ENCODE measurements at places on chromosomes 5 and 9.

- DNase-seq = no peak
These were observed 89.7 kb upstream of the PARP8 start for GRCh38 chr5:50576686-50577256.

- DNase-seq = no peak
These were observed 214.4 kb downstream of the SEMA6A start for GRCh38 chr5:116360008-116360853.

DNA sequence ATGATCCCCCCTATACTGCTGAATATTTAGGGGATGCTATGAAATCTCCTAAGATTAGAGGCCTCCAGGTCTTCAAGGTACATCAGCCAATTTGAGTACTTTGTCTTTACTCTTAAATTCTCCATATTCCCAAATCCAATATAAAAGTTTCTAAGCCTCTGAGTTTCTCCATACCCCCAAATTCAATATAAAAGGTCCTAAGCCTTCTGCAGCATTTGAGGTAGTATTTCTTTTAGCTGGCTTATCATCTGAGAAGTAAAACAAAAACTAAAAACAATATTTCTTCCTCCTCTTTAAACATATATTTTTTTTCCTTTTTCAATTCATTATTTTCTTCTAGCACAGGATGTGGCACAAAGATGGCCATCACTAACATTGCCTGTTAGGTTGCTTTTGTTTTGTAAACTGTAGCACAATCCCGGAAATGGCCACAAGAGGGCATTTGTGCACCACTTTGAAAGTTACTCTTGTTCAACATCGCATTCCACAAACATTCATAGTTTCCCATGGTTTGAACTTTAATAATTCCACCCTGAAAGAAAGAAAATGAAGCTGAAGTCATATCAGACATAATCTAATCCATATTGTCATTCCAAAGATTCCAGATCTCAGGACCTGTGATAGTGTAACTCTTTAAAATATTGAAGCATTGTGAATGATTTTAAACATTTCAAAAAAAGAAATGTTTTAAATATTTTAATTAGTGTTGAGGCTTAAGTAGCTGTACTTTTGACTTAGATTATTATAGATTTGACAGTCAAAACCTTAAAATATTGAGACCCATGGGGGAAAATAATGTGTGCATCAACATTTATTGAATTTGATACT lies 21.0 kb upstream of the SCGB3A2 start:
- peak; percentile 56 for DNase-seq

DNA sequence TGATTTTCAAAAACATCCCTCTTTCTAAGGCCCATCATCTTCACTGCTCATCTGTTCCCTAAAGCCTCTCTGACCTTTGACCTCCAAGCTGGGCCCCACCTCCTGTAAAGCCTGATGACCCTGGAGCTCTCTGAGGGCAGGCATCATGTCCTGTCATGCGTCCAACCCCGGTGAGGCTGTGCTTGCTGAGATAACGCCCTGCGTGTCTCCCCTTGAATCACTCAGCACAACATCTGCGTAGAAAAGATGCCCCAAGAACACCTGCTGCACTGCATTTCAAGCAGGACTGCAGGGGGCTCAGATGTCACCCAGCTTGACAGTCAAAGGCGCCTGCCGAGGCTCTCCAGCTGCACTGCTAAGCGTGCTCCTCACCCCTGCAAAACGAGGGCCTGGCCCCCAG lies 78.0 kb downstream of the OTULIN start:
- no peak for DNase-seq

- peak; percentile 53 for DNase-seq
These were observed 168.5 kb upstream of the FER start for GRCh38 chr5:108579236-108579635.

GRCh38 chr5:169696621-169697510 lies 59.8 kb downstream of the DOCK2 start:
- DNase-seq = no peak

DNA sequence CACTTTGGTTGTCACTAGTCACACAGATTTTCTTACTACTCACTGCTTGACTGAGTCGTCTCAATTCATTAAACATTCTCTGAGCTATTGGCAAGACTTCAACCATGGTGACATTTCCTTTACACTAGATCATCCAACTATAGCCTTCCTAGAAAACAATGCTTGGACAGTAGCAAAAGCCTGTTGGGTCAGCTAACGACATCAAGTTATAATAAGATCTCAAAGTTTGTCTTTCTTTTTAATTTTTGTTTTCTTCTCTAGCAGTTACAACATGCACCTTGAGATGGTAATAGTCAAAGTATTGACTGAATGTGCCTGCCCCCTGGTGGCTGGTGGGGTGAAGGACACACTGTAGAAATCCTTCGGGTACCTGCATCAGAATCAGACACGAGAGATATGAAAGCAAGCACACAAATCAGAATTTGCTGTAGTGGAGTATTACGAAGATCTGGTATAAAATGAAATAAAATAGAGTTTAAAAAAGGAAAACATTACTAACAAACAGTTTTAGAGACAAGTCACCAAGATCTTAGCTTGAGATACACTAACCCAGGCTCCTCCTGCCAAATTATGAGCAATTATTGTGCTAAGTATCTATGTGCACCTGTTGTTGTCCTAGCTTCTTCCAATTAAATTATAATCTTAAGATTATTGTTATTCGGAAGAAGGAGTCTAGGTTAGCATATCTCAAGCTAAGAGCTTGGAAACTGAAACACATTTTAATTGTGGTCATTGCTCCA lies 81.2 kb downstream of the ARL15 start:
- DNase-seq = peak; percentile 61

DNA sequence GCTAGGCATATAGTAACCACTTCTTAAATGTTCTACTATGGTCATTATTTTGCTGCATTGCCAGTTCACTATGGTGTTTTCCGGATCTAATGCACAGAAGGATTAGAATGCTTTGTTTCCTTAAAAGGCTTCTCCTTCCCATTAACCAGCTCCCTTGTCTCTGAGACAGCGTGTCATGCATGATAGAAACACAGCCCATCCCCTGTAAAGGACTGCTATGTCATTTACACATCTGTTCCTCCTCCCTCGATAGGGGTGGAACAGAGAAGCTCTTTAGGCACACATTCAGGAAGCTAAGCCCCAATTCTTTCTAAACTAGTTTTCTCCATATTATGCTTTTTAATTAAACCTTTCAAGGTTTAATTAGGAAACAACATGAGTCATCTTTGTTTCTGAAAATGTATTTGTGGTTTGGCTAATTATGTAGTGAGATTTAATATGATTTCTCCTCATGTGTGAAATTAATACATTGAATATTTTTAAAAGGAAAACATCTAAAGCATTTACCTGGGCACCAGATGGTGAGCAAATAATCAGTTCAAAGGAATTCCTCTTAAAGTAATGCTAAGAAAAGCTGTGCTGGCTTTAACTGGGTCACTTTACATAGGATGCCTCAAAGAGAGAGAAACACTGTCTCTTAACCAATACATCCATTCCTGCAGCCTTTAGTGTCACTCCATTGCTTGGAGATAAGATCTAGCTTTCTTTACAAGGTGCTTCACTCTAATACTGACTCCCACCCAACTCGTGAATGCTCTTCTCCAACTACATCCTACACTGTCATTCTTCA lies 133.3 kb upstream of the PPP1R2B start:
- DNase-seq = no peak

DNA sequence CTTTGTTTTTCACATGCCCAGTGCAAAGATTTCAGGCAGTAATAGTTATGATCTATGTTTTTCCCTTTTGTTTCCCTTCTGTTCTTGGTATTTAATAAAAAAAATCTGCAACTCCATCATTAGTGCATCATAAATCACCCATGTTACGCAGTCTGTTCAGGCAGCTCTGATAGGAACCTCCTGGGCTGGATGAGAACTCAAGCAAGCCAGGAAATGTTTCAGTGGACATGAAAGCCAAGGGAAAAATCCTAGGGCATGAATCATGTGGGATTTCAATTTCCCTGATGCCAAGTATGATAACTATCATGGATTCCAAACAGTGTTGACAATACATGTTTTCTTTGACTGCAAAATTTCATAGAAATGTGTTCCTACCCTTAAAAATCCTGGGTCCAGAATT lies 119.7 kb upstream of the TARS1 start:
- DNase-seq = peak; percentile 94

GRCh38 chr5:138054206-138054605 lies 21.3 kb upstream of the FAM13B start:
- no peak for DNase-seq

GRCh38 chr5:173917788-173918786 lies 29.9 kb downstream of the CPEB4 start:
- DNase-seq = peak; percentile 88

- DNase-seq = no peak
These were observed 68.6 kb downstream of the RGS3 start for GRCh38 chr9:113531919-113532808.

GRCh38 chr9:134618163-134618832 lies 23.3 kb upstream of the COL5A1 start:
- DNase-seq = no peak

- no peak for DNase-seq
These were observed 19.7 kb downstream of the WWC1 start for GRCh38 chr5:168311061-168311566.

DNA sequence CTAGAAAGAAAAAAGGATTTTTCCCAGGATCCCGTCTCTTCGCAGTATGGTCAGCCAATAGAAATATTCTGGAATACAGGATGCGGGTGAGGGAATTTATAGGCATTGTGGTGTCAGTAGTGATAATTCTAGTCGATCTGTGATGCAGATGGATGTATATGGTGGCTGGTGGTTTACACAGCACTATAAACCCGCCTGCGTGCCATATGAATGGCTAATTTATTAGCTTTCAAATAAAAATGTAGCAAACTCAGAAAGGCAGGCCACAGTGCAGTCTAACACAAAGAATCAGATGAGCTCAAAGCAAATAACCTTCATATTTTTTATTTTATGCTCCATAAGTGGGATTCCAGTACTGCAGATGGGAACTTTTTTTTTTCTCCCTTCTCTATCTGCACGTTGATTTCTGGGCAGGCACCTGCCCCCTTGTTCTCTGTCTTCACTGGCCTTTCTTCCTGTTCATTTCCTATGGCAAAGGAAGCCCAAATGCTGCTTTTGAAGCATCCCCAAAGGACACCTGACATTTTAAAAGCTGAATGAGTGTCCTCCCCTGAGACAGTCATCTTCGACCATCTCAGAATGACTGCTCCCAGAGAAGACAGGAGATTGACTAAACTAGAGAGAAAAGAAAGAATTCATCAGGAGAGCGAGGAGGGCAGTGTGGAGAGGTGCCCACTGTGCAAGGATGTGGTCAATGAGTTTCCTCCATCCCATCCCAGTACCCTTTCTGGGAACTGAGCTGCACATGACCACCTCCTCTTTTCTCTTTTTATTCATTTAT lies 52.1 kb downstream of the SEMA6A start:
- DNase-seq = no peak

- no peak for DNase-seq
These were observed 20.2 kb upstream of the GLIS3 start for GRCh38 chr9:4320021-4320420.

DNA sequence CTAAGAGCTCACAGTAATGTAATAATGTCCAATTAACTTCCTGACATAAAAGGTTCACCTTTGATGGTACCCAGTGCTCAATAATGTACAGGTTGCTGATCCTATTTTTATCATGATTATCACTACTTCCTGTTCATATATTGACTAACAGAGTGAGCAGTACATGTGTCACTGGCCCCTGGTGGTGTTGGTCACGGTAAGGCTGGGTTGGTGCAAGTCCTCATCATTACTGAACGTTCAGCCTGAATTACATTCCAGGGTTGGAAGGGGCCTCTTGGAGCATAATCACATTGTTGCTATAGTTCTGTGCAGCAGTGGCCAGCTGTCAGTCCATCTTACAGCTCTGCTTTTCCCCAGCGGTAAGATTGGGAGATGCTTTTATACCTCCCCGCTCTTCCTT lies 24.2 kb upstream of the CKMT2 start:
- DNase-seq = no peak

GRCh38 chr5:132854301-132854700 lies 12.0 kb downstream of the GDF9 start:
- DNase-seq = no peak

GRCh38 chr5:116534964-116535651 lies 39.5 kb downstream of the SEMA6A start:
- no peak for DNase-seq

DNA sequence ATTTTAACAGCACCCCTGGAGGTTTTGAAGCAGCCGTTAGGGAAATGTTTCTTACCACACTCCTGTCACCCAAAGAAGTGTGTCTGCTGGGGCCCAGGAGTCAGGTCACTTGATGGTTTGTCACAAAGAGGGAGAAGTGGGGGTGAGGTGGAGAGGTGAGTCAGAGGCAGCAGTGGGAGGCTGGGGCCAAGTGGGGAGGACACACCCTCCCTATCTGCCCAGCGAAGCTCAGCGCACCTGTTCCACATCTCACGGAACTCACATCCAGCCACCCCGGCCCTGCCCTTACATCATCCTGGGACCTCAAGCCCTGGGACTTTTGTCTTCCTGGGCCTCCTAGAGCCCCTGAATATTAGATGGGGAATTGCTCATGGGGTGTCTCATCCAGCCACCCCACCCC lies 171.1 kb upstream of the SMIM23 start:
- DNase-seq = no peak

- no peak for DNase-seq
These were observed 277.3 kb downstream of the CDH9 start for GRCh38 chr5:26761045-26761444.

DNA sequence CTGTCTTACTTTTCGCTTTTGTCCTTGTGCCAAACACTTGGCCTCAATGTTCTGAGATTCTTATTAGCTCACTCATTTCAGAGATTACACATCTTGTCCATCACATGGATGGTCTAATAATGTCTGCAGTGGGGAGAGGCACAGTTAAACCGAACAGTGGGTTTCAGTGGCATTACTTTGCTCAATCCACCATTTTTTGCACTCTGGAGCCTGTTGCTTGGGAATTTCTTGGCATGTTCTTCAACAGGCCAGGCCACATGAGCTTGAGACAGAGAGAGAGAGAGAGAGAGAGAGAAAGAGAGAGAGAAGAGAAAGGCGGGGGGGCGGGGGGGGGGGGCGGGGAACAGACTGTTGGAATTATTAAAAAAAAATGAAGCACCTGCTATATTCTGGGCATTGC lies 1327.8 kb upstream of the WWC1 start:
- DNase-seq = no peak

GRCh38 chr5:170289121-170289520 lies 8.5 kb downstream of the LCP2 start:
- DNase-seq = no peak

Data from fibroblast of villous mesenchyme (primary cell).